ENCODE measurements at places on chromosomes 3 and 15.

- no peak for DNase-seq
Measured at GRCh38 chr15:65723876-65724275, 68.2 kb downstream of the DENND4A start.

DNA sequence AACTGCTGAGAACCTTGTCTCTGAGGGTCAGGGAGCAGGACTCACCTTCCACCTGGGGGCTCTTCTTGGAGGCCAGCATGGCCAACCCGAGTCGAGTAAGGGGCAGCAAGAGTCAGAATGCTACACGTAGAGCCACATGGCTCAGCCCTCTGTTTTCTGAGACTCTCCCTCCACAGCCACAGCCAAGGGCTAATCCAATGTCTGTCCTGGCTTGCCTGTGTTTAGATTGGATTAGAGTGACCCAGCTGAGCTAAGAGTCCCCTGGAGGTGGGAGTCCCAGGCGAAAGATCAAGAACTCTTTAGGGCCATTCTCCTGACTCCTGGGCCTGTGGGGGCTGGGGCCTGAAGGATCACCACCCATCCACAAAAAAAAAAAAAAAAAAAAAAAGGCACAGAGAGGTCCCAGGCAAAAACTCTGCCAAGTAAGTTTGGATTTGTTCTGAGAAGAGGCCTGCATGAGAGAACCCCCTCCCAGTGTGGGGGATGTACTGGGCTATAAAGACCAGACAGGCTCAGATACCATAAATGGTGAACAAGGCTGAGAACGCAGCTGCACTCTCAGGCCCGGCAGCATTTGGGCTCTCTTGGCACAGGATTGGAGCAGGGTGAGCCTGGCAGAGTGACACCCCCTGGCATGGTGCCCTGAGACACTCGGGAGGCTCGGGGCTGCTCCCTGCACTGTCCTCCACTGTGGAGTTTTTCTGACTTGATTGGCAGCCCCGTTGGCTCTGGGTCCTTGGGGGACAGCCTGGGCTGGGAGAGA lies 88.0 kb upstream of the OSBPL11 start:
- DNase-seq, result no peak

DNA sequence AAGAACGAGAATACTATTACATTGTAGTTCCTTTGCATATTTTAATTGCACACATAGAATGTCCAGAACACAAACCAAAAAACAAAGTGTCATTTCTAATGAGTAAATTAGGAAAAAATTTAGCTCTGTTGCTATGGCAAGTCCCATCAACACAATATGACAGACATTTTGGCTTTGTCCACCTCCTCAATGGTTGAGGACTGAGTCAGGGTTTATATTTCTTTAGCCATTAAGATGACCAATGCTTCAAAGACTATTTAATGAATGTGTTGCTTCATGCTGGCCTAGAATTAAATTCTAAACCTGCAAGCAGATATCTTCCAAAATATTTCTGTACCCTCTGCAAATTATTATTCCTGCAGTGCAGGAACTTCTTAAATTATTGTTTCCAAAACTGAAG lies 719.2 kb downstream of the NTRK3 start:
- DNase-seq, result no peak

DNA sequence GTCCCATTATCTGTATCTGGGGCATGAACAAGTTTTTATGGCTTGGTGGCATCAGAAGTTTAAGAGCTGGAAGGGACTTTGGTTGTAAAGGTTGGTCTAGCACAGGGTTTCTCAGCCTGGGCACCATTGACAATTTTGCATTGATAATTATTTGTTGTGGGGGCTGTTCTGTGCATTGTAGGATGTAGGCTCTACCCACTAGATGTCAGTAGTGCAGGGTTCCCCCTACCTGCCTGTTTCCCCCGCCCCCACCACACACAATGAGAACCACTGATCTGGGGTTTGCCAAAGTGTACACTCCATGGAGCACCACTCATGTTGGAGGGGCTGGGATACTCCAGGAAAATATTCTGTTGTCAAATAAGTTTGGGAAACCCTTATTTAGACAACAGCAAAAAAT lies 42.7 kb downstream of the PLCL2 start:
- DNase-seq, result no peak

DNA sequence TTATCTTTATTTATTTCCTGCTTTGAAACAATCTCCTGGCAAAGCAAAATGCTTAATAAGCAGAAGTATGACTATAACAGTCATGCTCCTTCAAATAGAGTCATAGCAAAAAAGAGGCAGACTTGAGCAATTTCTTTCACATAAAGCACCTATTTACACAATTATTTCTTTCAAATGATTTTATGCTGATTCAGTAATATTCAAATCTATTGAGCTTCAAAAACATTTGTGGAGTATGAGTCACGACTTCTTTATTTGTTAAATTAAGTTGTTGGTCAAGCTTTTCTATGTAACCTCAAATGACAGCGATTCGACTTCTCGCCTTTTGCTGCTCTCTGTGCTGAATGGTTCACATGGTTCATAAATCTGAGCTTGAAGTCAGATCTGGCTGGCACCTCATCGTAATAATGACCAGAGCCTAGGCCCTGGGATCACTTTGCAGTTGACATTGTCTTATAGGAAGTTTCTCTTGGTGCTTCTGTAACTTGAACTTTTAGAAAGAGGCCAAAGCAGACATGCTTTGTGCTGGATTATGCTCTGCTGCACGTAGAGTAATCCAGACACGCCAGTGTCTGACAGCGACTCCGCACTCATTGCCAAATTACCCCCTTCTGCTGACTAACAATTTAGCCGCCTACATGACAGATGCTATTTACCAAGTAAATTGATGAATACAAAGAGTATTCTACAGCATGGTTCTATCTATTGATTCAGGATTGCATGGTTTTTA lies 139.0 kb downstream of the MCTP2 start:
- DNase-seq, result no peak

GRCh38 chr15:81001152-81002008 lies 657 bp downstream of the TLNRD1 start:
- peak; percentile 47 for DNase-seq

- no peak for DNase-seq
Measured at GRCh38 chr3:137348936-137349335, 391.2 kb downstream of the IL20RB start.

GRCh38 chr3:148466980-148467740 lies 230.5 kb upstream of the AGTR1 start:
- no peak for DNase-seq

DNA sequence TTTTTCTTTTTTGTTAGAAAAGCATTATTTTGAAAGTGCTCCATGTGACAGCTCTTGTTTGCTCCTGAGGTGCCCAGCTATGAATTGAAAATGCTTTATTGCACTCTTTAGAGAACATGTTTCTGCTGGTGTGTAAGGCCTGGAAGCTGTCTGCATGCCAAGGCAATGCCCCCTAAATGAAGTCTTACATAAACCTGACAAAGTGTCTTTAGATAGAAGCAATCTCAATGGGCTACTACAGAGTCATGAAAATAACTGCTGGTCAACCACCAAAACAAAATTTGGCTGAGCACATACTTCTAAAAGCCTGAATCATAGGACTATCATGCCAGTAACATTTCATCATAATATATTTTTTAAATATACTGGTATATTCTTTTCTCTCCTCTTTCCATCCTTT lies 178.7 kb downstream of the THRB start:
- no peak for DNase-seq

DNA sequence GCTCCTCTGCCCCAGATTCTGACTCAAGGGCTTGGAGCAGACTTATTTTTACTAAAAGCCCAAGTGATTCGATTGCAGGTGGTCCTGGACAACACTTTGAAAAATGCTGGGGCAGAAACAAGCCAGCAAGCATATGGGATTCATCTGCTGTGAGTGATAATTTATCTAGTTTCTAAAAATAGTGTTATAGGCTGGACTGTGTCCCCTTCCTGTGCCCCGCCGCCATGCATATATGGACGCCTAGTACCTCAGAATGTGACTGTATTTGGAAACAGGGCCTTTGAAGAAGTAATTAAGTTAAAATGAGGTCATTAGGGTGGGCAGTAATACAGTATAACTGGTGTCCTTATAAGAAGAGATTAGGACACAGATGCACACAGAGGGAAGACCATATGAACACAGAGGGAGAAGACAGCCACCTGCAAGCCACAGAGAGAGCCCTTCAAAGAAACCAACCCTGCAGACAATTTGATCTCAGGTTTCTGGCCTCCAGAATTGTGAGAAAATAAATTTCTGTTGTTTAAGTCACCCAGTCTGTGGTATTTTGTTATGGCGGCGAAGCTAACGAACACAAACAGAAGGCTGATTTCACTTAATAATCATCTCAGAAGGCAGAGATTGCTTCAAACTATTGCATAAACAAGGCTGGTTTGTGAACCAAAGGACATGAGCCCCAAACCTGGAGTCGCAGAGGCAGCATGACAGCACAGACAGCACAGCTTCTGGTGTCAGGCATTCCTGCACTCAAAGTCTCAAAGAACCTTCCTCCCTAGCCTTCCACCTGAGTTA lies 59.1 kb downstream of the CCNL1 start:
- no peak for DNase-seq

DNA sequence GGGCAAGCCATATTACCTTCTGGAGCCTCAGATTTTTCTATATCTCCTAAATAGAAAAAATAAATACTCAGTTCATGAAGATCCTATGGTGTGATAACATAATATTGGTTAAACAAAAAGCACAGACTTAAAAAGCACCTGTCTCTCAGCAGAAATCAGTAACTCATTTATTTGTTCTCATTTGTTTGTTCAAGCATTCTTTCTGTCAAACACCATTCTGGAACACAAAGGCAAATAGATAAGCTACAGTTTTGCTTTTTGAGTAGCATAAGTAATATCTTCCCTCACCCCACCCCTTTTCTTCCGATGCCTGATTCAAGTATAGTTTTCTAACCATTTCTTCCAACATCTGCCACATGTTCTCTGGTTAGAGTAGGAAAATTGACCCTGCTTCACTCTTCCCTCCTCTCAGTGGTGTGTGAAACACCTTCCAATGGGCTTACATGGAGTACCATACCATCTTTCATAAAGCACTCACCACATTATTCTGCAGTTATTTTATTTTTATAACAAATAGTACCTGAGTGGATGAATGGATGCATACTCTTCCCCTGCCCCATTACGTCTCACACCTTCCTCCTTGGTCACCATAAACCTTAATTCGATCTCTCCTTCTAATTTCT lies 8.4 kb upstream of the IL1RAP start:
- DNase-seq, result no peak

DNA sequence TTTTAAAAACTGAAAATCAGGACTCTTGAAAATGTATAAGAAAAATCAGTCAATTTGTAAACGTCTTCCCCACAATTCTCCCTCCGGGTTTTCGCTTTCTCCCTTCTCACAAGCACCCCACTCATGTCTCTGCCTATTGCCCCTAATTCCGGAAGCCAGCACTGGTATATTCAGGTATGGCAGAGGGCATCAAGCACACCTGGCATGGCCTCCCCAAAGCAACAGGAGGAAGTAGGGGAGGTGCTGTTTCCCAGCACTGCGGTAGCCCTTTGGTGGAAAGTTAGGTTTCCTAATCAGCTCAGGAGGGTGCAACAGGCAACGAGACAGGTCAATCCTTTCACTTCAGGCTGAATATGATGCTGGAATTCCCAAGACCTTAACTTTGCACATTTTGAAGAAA lies 30.1 kb downstream of the LAMP3 start:
- DNase-seq, result no peak

DNA sequence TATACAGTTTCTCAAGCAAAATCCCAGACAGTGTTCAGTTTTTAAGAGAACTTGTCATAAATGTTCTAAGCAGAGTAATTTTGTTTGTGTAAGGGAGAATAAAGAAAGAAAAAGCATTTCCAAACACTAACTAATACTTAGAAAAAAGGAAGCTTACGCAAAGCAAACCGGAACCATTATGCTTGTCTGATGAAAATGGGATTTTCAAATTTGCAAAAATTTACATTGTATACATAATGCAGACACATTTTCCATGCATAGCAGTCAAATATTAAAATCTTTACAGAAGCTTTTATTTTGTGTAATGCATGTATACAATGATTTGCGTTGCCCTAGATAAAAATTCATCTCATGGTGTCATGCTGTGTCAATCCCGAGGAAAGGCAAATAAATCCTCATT lies 229.0 kb downstream of the SLC9A9 start:
- DNase-seq, result no peak

GRCh38 chr15:98904544-98904943 lies 103.0 kb downstream of the PGPEP1L start:
- DNase-seq, result no peak

GRCh38 chr3:54963641-54964040 lies 35.8 kb upstream of the LRTM1 start:
- no peak for DNase-seq

- no peak for DNase-seq
Measured at GRCh38 chr15:84586696-84587095, 14.1 kb upstream of the ZSCAN2 start.

GRCh38 chr3:14518432-14518802 lies 21.7 kb downstream of the GRIP2 start:
- no peak for DNase-seq

- DNase-seq, result no peak
Measured at GRCh38 chr3:140584549-140584948, 93.3 kb upstream of the TRIM42 start.

DNA sequence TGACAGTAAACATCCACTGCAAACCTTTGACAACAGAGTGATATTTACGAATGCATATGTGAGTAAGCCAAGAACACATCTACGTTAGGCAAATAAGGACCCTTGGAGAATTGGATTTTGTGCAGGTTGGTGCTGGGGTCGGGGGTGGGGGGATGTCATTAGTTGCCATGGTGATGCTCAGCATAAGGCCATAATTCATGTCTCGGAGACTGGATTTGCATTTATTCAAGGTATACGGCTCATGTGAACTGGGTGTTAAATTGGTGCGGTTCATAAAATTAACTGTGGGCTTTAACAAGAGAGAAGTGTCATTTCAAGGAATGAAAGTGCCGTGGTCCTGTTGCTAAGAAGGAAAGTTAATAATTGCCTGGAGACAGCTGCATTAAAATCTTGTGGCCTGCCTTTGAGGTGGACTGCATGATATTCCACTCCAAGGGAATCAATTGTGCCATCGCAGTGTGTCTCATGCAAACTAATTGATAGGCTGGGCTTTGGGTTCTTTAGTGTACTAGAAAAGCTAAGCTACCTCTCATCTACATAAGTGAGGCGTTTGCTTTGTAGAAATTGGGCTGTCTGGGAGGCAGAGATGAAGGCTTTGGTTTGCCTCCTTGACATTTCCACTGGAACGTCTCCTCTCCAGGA lies 228.9 kb upstream of the FEZF2 start:
- DNase-seq, result no peak

DNA sequence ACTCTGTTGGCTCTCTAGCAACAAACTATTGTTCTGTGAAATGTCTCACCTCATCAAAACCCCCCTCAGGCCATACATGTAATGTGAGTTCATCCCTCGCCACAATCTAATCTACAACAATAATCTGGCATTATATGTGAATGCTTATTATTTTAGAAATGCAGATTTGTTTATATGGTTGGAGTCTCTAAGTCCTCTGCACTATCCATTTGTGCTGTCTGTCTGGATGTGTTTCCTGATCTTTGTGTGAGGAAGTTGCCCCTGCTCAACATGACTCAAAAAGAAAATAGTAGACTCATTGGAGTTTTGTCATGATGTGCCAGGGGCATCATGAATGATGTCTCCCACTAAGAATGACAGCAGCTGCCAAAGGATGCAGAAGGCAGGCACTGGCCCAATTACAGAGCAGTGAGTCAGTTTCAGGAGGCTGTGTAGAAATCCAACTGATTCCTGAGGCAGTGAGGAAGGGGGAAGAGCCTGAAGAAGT lies 161.6 kb upstream of the PDZRN3 start:
- no peak for DNase-seq

GRCh38 chr3:13841826-13842225 lies 38.0 kb downstream of the WNT7A start:
- no peak for DNase-seq
